T-helper 17 cell (primary cell): ENCODE measurements at places on chromosomes 2 and 18.

GRCh38 chr2:128775217-128775913 is 456.7 kb upstream of the HS6ST1 start:
- no peak for DNase-seq

GRCh38 chr2:171878481-171878993 is 15.5 kb downstream of the SLC25A12 start:
- DNase-seq: no peak

GRCh38 chr2:117941693-117942092 is 72.2 kb downstream of the CCDC93 start:
- DNase-seq: no peak

DNA sequence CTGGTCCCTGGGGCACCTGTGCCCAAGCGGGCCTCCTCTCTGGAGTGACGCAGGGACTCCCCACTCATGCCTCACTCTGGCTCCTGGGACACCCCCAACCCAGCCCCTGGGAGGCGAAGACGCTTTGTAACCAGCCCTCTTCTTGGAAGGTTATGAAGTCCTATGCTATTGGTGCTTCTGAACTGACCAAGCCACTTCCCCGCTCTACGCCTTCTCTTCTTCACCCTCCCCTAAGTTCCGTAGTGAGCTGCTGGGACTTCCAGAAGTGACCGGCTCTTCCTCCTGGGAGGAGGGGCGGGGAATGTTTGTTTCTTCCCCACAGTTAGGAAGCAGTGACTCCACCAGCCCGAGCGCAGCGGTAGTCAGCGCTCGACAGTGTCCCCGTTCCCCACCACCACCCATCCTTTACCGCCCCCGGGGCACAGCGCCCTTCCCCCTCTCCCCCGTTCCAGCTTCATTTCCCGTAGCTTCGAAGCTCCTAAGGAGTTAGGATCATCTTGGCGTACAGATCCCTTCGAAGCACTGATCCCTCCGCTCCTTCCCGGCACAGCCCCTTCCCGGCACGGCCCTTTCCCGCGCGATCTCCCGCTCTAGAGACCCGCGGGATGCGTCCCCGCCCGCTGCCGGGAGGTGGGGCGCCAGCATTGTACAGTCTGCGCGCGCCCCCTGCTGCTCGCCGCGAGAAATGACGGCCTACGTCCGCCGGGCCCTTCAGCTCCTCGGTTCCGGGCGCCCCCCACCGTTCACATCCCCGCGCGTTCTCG is 25.3 kb upstream of the NOTO start:
- DNase-seq: peak; percentile 80

GRCh38 chr2:173010233-173010632 is 65.4 kb upstream of the MAP3K20 start:
- no peak for DNase-seq

GRCh38 chr2:129354631-129355030 is 624.8 kb upstream of the RAB6C start:
- DNase-seq: no peak

GRCh38 chr18:12333506-12334290 is 25.7 kb downstream of the TUBB6 start:
- DNase-seq: no peak

GRCh38 chr2:193774166-193774565 is 1579.4 kb upstream of the TMEFF2 start:
- DNase-seq: no peak

DNA sequence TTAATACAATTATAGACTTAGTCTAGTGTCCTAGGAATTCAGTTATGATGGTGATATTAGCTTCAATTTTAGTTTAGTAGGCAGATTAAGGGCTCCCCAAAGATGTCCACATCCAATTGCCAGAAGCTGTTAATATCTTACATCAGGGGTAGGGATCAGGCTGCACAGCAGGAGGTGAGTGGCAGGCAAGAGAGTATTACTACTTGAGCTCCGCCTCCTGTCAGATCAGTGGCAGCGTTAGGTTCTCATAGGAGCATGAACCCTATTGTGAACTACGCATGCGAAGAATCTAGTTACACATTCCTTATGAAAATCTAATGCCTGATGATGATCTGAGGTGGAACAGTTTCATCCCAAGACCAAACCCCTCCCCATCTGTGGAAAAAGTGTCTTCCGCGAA is 54.9 kb downstream of the NYAP2 start:
- DNase-seq: no peak

- DNase-seq: no peak
Observed at GRCh38 chr2:120886534-120887319, 151.1 kb downstream of the GLI2 start.

DNA sequence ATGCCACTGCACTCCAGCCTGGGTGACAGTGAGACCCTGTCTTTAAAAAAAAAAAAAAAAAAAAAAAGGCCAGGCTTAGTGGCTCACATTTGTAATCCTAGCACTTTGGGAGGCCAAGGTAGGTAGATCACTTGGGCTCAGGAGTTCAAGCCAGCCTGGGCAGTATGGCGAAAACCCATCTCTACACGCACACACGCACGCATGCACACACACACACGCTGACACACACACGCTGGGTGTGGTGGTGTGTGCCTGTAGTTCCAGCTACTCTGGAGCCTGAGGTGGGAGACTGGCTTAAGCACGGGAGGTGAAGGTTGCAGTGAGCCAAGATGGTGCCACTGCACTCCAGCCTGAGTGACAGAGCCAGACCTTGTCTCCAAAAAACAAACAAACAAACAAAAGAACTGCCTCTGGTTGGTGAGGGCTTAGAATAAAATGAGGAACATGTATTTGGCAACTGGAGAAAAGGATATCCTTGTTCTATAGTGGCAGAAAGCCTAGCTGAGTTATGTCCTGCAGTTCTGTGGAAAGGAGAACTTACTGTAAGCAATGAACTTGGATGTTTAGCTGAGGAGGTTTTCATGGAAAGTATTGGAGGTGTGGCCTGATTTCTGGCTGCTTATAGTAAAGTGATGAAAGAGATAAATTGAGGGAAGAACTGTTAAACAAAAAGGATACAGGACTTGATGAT is 34.0 kb downstream of the HAT1 start:
- no peak for DNase-seq

DNA sequence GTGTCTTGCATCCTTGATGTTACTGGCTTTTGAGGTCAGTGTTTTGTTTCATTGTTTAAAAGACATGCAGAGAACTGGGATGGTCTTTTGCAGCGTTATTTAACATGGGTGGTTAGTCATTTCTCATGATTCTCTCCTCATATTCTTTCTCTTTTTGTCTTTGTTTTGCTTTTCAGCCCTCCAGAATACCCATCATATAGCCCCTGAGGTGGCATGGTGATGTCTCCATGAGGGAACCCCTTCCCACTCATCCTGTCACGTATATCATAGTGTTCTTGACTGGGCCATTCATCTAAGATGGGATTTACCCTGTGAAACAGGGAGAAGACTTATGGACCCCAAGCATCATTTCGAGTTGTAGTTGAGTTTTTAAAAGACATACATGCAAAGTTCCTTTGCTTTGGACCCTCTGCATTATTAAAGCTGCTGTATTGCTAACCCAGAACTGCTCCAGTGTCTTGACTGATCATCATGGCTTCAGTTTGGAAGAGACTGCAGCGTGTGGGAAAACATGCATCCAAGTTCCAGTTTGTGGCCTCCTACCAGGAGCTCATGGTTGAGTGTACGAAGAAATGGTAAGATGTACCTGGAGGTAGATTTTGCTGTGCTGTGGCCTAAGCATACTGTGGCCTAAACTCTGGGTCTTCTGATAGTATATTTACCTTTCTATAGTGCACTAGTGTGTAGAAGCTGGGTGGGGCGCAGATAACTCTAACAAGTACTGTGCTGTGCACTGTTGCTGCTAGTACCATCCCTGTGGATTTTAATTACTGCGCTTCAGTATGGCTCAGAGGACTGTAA is 1.4 kb downstream of the EHBP1 start:
- no peak for DNase-seq

DNA sequence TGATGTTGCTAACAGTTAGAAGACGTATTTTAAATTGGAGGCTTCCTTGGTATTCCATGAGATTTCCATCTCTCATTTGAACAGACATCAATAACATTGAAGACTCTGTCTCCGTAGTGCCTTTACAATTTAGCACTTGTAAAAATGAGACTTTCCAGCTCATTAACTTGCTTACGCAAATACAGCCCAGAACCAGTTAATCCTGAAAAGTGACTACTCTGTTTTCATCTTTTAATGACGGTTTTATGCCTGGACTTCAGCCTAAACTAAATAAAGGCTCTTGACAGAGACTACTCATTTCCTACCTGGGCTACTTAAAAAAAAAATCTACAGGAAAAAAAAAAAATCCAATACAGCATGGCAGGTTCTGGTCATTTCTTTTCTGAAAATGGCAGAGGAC is 148.6 kb downstream of the LRATD1 start:
- no peak for DNase-seq

GRCh38 chr2:150639383-150639782 is 151.9 kb upstream of the RND3 start:
- DNase-seq: no peak

GRCh38 chr2:23900541-23901322 is 26.2 kb downstream of the ATAD2B start:
- no peak for DNase-seq

GRCh38 chr2:38523728-38524437 is 78.8 kb downstream of the HNRNPLL start:
- DNase-seq: no peak

GRCh38 chr2:144515696-144516410 is 4.1 kb downstream of the ZEB2 start:
- no peak for DNase-seq

DNA sequence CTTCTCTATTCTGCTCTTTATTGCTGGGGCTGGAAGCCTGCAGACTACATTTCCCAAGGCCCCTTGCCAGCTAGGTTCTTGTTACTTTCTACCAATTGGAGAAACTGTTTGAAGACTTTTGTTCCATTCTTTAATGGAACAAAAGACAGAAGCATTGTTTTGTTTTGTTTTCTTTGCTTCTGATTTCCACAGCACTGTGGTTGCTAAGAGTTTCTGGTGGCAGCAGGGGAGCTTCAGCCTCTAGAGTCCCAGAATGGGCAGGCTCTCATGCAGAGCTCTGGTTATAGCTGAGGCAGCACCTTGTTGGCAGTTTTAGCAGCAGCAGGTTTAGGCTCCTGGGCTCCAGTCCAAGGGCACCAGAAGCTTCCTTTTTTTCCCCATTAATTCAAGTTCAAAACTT is 234.3 kb downstream of the ETAA1 start:
- no peak for DNase-seq
